ENCODE measurements at places on chromosomes 5 and 9. TPM values are rescaled to one million over a fixed set of nuclear protein-coding genes. Genes with fewer than 3 reads are reported as not detected.

The DPYSL3 gene
- total RNA-seq, result 455 TPM

DNA sequence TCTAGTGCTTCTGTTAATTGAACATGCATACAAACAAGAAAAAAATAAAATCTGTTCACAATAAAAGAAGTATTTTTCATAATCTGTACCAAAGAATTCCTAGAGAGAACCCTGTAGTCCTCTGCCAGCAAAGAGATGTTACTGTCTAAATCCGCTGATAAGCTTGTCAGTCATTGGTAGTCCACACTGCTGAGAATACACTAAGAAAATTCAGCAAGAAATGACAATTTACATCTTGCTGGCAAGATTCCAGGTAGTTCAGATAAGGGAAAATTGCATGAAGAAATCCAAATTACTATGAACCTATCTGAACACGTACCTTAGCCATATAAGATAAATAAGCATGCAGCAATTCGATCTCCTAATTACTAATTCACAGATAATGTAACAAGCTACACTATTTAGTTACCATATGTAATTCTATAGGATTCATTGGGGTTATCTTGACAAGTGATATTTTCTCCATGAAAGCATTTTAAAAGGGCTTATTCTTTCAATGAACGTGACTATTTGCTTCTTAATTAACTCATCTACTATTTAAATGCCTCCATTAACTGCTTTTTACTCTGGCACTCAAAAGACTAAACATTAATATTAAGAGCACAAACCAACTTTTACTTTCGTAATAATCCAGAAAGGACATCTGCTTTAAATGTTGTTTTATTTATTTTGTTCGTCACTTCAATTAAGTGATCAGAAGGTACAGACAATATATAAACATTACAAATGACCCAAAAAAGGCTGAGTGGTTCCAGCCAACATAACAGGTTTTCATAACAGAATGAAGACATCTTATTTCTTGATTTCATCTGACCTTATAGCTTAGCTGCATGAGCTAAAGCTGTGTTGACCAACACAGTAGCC, 9.7 kb downstream of the MPDZ start:
- DNase-seq, result no peak

The PCDHB15 gene
- 8.0 TPM for total RNA-seq

The SYK gene
- 5.4 TPM for total RNA-seq

GRCh38 chr5:64690417-64691151, at the start of gene SHISAL2B:
Gene SHISAL2B (plus strand): TSS chr5:64690503. CDS start chr5:64690624, 121 bp downstream.
- peak; percentile 79 for DNase-seq

DNA sequence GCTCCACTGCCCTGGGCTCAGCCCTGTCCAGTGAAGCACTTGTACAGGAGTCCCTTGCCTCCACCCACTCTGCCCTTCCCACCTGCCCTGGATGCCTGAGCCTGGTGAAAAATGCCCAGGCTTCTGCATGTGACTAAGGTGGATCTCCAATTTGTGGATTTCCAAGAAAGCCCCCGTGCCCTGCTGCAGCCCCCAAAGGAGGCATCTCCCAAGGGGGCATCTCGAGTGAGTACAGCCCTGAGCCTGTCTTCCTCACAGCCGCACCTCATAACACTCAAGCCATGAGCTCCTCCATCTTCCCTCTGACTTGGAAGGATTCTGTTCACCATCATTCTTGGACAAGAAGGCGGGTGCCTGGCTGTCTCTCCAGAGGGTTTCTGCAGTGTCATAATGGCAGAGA, 158.0 kb upstream of the PPP1R26 start:
- DNase-seq, result no peak

DNA sequence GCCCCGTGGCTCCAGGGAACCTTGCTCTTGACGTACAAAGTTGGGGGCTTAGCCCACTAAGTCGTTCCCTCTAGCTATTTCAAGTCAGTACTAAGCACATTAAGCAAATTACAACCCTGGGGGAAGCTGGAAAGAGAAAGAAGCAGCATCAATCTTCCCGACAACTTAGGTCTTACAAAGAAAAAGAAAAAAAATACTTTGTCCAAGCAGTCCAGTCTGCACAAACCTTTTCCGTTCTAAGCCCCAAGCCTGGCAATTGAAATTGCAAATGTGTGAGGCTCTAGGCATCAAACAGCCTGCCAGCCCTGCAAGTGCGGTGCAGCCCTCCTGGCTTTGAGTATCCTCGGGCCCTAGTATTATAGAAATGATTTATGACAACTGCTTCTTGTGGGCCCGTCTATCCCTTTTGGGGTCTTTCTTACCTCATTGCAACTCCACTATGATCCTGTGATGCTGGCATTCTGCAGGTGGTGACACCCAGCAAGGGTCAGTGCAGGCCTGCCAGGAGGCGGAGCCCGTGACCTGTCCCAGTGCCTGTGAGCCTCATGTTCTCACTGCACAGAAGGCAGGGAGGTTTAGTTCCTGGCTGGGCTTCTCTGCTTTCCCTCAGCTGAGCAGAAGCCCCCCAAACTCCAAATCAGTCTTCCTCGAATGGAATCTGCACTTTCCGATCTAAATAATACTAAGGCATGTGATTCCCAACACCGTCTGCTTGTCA, 232.3 kb upstream of the IRX2 start:
- no peak for DNase-seq

The AK8 gene
- total RNA-seq, result 0.14 TPM

GRCh38 chr9:115241641-115242040, 123.7 kb upstream of the TNC start:
- no peak for DNase-seq

DNA sequence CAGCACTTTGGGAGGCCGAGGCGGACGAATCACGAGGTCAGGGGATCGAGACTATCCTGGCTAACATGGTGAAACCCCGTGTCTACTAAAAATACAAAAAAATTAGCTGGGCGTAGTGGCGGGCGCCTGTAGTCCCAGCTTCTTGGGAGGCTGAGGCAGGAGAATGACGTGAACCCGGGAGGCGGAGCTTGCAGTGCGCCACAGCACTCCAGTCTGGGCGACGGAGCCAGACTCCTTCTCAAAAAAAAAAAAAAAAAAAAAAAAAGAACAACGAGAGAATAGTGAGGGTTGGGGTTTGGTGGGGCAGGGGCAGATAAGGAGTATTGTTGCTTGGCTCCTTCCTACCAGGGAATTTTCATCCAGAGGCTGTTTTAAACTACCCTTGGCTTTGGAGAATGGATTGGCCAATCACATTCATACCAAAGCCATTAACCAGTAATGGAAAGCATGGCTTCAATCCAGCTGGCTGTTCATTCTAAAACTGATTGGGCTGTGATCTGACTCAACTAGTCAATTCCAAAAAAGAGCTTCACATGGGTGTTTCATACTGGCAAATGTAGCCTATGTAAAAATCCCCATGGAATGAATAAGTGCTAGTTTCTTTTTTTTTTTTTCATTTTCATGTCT, 64.4 kb downstream of the PLCXD3 start:
- DNase-seq, result no peak

GRCh38 chr9:134678206-134678605, 36.6 kb downstream of the COL5A1 start:
- DNase-seq, result no peak
